HEK293T (cell line): ENCODE measurements at places on chromosomes 7 and 10.

DNA sequence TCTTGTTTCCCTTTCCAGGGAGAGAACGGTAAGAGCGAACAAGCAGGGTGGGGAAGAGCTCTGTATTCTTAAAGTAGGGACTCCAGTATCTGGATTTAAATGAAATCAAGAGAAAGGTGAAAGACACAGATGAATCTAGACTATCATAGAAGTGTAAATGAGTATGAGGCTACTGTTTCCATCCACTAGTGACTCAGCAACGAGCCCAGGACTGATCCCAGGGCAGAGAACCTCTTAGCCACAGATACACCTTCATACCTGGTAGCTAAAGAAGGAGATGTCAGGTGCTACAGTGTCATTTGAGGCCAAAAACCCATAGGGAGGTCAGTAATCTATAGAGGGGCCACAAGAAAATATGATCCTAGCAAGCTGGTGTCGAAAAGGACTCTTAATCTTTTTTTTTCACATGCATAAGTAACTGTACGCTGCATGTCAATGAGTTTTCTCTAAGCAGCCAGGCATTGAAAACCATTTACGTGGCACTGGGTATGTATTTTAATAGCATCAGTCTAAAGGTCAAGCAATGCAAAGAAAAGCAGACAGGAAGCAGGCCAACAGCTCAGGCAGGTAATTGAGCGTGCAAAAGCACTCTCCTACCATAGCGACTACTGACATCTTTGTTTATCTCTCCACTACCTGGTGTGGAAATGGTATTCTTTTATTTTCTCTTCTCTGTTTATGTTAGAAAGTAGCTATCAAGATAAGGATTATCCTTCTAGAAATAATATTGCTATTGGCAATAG, 91.5 kb upstream of the EGR2 start:
- no peak for DNase-seq

DNA sequence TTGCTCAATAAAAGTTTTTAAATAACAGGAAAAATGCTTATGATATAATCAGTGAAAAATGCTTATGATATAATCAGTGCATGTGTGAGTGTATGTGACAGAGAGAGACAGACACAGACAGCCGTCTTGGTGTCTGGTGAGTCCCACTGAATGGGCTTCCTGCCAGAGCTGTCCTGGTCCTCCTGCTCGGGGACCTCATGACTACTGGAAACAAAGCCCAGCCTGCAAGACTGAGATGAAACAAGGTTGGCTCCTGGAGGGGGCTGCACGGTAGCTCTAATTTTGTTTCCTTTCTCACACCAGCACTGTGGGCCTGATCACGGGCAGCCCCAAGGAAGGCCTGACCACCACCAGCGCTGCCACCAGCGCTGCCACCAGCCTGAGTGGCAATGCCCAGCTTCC, 57.3 kb downstream of the NRP1 start:
- no peak for DNase-seq

GRCh38 chr10:132403511-132404168, 6.6 kb downstream of the PWWP2B start:
- DNase-seq = no peak

- DNase-seq = no peak
Measured at GRCh38 chr10:20890491-20891337, 6.4 kb downstream of the NEBL start.

- DNase-seq = no peak
Measured at GRCh38 chr7:112204499-112205342, 1.5 kb downstream of the DOCK4 start.

DNA sequence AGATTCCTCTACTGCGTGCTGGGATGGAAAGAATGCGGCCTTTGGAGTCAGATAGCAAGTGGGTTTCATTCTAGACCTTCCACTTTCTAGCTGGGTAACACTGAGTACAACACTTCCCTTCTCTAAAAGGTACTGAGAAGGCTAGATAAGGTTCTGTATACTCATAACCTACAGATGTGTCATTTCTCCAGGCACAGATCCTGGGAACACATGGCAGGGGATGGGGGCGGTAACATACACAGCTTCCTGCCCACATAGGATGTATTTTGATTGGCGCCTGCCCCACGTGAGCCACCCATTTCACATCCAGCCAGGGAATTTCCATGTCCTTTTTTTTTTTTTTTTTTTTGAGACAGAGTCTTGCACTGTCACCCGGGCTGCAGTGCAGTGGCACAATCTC, 31.8 kb downstream of the KLRG2 start:
- no peak for DNase-seq

GRCh38 chr10:49264177-49264677, 34.7 kb upstream of the C10orf71 start:
- DNase-seq = no peak

DNA sequence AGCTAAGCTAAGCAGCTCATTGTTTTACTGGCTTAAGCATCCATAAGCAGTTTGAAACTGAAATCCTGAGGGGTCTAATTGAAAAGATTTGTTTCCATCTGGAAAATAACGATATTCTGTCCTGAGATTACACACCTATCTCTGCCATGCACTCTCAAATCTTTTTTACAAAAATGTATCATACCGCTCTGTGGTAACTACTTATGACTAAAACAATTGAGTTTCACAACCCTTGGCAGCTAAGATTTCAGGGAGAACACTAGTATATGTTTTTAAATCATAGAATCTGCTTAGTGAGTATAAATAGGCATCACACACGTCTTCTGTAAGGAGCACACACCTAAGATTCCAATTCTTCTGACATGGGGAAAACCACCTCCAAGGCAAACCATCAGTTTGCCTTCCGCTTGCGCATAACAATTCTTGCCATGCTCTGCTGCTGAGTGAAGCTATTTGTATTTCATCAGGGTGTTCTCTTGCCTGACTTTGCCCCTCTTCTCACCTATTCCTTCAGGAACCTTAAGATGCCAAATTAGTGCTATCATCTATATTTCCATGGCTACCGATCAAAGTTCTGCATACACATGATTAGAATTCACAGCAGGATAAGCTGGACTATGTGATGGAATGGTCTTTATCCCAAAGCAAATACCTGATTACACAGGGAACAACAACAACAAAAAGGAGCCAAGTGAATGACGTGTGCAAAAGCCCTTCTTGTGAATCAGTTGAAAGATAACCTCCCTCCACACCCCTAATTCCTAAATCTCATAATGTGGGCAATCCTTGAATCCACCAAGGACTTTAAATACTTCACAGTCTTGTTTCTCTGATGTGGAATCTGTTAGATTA, 40.9 kb downstream of the PRPF18 start:
- DNase-seq = no peak

GRCh38 chr10:124151466-124152095, 58.2 kb upstream of the CHST15 start:
- no peak for DNase-seq

DNA sequence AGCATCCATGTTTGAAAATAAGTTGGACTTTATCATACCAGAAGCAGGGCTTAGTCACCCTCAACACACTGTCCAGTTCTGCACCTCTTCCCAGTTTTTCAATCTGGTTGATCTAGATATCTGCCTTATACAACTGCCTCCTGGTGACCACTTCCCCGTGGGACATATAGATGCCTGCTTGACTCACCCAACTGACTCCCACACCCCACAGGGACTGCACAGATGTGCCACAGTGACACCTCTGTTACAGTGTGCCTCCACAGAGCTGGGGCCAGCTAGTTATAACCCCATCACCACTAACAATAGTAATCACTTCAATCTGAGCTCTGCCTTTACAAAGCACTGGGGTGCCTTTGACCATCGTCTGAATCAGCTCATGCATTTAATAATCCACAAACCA, 82.6 kb upstream of the AOAH start:
- DNase-seq = no peak

GRCh38 chr7:99368750-99369389, 5.7 kb upstream of the ARPC1B start:
- no peak for DNase-seq

DNA sequence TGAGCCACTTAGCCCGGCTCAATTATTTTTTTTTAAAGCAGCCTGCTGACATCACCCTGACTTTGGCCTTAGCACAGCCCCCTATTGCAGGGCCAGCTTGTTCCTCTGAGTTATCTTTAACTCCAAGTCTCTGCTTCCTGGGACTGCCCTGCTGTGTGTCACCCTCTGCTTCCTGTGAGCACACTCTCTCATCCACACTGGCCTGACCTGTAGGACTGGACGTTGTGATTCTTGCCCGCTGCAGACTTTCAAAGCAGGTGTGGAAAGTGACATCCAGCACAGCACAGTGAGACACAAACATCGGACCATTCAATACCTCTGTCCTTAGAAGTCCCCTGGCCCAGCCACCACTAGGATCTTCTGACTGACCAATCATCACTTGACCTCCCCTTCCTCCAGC, 26.4 kb upstream of the HSPA12A start:
- DNase-seq = no peak

- no peak for DNase-seq
Measured at GRCh38 chr7:84181628-84182027, 13.0 kb downstream of the SEMA3A start.

DNA sequence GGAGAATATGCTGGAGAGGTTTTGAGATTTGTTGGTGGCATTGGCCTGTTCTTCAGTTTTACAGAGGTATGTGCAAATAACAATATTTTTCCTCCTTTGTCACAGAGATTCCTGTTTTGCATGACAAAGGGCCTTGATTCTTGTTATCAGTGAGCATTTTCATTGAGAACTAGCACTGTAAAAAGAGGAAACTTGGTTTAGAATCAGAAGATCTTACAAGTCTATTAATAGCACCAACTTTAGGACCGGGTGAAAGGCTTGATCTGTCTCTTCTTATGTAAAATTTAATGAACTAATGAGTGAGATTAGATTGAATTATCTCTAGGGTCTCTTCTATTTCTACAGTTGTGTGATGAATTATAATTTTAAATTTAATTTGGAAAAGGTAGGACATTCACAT, 25.5 kb downstream of the TSPAN13 start:
- no peak for DNase-seq

GRCh38 chr10:111515706-111516105, 438.9 kb downstream of the ADRA2A start:
- DNase-seq = no peak

DNA sequence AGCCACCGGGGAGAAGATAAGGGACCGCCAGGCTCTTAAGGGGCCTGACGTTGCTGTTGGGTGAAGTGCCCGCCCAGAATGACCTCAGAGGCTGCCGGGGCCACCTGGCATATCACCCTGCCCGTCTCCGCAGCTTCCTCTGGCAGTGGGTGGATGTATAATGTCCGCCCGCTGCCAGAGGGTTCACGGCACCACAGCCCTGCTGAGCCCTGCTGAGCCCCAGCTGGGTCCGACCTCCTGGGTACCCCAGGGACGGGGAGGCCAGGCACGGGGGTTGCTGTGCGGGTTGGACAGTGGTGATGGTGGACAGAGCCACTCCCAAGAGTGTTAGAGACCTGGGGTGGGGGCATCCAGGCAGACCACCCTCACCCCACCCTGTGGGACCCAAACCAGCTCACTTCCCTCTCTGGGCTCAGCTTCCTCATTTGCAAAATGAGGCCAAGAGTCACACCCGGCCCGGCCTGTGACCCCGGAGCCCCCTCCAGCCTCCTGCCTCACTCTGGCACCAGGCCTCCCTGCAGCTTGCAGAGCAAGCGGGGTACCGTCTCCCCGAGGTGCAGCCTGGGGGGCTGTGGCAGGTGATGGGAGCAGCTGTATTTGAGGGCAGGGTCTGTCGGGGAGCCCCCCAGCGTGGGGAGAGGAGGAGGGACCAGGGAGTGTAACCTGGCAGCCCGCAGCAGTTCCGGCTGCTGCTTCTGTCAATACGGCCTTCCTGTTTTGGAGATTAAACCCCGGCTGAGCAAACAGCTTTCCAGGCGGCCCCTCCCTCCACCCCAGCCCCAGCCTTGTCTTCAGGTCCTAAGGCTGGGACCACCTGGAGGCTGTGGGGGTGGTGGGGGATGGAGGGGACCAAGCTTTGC, 8.4 kb upstream of the LFNG start:
- DNase-seq = no peak

DNA sequence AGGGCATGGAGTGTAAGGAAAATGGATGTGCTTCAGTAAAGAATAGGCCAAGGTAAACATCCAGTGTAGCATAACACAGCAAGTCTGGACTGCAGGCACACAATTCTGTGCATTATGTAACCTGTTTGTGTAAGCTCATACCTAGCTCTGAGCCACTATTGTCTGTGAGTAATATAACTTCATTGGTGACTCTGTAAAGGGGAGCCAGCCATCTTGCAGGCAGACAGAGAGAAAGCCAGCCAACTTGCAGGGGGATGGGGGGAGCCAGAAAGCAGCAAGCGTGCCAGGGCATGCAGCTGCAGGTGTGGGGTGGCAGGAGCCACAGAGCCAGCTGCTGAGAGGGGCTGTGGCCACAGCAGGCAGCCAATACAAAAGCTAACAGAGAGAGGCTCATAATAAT, 449.2 kb downstream of the IPMK start:
- no peak for DNase-seq

GRCh38 chr10:12018438-12019282, 23.9 kb downstream of the UPF2 start:
- no peak for DNase-seq

DNA sequence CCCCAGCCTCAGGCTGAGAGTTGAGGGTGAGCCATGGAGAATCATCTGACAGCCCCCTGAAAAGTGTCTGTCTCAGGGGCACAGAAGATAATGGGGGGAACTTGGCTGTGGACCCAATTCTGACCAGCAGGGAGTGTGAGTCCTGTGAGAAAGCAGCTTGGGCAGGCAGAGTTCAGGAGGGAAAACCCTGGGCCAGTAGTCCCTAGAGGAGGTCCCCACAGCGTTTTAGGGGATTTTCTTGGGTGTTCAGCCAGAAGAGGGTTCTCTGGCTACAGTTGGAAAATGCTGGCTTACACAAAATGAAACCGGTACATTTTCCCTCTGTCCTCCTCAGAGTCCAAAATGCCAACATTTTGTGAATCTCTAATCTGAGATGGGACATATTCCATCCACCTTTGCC, 35.8 kb upstream of the TRIM8 start:
- DNase-seq = no peak

DNA sequence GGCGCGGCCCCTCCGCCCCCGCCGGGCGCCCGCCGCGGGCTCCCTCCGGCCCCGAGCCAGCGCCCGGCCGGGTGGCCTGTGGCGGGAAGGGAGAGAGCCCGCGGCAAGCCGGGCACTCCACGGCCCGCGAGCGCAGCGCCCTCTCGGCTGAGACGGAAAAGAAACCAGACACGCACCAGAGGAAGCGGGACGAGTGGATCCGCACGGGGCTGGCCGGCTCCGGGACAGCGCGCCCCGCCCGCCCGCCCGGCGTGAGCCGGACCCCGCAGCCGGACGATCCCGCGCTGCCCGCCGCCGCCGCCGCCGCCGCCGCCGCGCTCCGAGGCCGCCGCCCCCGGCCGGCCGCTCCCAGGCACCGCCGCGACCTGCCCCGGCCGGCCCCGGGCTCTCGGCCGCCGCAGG, 300 bp downstream of the ARHGAP21 start:
- DNase-seq = peak; percentile 34

GRCh38 chr10:61963669-61964058, 62.2 kb downstream of the ARID5B start:
- no peak for DNase-seq
